Esophagus squamous epithelium (tissue), 5 donors: ENCODE measurements at places on chromosomes 16 and 17.

- DNase-seq: no peak
These were observed 12.0 kb downstream of the TBC1D24 start for GRCh38 chr16:2486645-2487516.

DNA sequence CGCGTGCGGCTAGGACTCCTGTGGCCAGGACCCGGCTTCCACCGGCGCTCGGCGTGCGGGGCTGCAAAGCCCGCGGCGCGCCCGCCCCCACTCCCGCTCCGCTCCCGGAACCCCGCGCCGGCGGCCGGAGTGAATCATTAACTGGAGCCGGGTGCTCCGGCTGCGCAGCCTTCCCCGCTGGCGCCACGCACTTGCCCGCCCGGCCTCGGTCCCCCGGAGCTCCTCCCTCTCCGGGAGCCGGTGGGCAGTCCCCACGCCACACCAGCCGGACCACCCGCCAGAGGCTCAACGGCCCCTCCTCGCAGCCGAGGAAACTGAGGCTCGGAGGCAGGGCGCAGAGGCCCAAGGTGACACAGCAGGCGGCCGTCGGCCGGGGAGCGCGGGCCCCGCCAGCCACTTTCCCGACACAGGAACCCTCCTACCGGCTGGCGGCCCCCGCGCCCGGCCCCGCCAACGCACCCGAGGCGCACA, 580 bp downstream of the BCAR1 start:
- DNase-seq: no peak

- no peak for DNase-seq
These were observed 44.7 kb downstream of the FZD2 start for GRCh38 chr17:44601973-44602372.

DNA sequence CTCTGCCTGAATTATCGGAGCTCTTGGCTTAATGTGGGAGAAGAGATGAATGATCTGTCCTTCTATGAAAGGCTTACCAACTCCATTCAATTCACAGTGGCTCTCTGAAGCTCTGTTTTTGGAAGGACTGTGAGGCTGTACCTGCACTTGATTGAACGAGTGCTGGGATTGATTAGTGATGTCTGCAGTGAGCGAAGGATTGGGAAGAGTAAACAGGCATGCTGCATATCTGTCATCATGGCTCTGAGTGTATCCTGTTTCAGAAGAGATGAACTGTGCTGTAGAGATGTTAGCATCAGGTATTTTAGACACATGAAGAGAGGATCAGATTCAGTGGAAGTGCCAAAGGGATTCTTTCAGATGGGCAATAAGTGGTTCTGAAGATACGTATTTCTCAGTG, 564.0 kb downstream of the MAF start:
- DNase-seq: no peak

GRCh38 chr17:75412455-75413317, 7.2 kb upstream of the GRB2 start:
- DNase-seq: no peak

GRCh38 chr17:47066095-47066494, 87.0 kb upstream of the RPRML start:
- DNase-seq: no peak

DNA sequence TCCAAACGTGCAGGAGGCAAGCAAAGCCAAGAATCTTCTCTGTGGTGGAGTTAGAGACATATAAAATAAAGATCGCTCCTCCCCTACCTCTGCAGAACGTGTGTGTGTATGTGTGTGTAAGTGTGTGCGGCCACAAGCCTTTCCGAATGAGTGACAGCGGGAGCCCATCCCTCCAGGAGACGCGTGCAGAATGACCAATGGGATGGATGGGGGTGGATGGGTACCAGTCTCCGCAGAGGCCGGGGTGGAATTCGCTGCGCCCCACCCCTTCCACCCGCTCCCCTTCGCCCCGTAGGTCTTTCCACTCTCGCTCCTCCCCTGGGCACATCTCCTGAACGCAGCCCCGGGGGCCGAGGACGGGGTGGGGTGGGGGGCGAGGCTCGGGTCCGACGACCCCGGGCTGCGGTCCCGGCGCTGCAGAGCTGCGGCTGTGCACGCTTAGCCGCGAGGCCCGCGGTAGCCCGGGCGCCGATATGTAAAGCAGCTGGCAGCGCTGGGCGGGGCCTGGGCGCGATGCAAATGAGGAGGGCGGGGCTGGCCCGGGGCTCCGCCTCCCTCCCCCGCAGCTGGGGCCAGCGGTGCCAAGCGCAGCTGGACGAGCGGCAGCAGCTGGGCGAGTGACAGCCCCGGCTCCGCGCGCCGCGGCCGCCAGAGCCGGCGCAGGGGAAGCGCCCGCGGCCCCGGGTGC, at the start of gene PRKCB:
Gene PRKCB, plus strand, starts transcription at position 594 of the 688 bp plus-strand sequence.
- peak; percentile 57 for DNase-seq

GRCh38 chr17:6492892-6493674, 48.8 kb downstream of the PIMREG start:
- DNase-seq: no peak

DNA sequence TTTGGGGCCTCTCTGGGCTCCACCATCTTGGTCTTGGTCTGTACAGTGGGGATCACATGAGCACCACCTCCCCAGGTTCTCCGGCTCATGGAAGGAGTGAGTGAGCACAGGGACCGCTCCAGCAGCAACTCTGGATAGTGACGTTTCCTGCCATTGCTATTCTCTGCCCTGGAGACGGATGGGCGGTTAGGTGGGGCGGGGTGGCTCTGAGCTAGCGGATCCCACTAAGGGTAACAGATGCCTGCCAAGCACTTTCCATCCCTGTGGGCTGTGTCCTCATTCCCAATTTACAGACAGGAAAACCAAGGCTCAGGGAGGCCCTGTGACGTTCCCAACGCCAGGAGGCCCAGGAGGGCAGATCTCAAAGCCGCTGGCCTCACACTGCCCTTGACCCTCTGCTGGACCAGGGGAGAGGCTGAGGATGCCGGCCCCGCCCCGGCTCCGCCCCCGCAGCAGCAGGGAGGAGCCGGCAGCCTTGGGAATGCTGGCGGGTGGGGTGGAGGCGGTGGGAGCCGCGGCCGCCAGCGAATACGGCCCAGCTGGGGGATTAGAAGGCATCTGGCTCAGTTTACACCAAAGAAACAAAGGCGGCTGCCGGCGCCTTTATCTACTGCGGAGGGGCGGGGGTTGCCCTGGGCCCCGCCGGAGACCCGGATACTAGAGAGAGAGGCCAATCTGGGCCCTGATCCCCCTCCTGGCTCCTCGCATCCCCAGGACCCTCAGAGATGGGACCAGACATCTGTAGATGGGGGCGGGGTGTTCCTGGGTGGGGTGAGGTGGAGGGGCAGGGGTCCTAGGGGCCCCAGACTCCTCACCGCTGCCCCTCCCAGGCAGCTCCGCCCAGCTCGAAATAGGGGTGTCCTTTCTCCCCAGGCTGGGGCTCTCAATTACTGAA, 122.3 kb upstream of the CIBAR2 start:
- no peak for DNase-seq

DNA sequence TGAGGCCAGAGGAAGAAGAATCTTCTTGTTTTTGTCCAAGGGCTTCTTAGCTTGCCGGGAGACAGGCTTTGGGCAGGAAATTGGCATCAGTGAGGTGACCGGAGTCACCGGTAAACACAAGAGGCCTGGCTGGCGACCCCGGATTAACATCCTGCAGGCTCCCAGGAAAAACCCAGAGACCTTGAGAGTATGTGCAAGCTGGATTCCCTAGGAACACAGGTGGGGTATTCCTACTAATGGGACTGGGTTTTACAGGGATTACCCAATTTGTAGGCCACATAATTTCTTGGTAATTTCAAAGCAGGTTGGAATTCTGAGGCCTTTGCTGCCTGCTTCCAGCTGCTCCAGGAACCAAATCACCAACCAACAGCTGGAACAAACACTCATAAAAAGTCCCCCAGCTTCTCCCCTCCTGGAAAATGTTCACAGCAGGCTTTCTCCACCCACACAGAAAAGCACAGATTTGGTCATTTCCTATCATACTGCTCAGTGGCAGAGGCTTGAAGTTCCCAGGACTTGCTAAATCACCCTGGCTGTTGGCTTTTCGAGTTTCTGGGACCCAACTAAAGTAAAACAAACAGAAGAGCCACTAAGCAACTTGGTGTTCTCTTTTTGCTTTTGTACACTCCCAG, 258.8 kb downstream of the IRF8 start:
- DNase-seq: no peak

DNA sequence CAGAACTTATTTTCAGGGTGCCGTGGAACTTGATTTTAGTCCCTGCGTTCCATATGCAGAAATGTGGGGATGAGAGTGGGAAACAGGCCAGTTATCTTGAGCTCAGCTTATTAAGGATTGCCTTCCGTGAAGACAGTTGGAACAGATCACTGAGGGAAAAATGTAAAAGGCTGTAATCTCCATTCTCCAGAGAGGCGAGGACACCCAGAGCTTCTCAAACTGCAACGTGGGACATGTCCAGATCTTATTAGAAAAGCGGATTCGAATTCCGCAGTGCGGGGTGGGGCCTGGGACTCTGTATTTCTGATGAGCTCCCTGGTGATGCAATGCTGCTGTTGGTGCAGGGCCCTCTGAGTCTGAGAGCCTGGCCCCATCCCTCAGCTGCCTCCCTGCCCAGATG, 185.6 kb upstream of the CIBAR2 start:
- DNase-seq: no peak

DNA sequence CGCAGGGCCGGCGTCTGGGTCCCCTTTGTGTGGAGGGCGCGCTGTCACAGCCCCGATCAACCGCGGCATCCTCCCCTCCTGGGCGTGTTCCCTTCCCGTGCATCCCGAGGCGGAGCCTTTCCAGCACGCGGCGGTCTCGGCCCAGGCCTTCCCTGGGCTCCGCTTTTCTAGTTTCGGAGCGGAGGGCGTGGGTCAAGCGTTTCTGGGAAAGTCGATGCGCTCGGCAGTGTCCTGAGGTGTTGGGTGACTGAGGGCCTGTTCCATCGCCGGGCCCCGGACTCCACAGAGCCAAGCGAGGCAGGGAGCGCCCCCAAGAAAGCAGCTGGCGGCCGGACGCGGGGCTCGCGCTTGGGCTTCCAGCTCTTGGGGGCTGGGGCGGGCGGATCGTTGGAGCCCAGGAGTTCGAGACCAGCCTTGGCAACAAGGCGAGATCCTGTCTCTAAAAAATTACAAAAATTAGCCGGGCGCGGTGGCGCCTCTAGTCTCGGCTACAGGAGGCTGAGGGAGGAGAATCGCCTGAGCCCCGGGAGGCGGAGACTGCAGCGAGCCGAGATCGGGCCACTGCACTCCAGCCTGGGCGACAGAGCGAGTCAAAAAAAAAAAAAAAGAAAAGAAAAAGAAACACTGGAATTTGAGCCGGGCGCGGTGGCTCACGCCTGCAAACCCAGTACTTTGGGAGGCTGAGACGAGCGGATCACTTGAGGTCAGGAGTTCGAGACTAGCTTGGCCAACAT, 806 bp downstream of the IFT140 start:
- DNase-seq: no peak

DNA sequence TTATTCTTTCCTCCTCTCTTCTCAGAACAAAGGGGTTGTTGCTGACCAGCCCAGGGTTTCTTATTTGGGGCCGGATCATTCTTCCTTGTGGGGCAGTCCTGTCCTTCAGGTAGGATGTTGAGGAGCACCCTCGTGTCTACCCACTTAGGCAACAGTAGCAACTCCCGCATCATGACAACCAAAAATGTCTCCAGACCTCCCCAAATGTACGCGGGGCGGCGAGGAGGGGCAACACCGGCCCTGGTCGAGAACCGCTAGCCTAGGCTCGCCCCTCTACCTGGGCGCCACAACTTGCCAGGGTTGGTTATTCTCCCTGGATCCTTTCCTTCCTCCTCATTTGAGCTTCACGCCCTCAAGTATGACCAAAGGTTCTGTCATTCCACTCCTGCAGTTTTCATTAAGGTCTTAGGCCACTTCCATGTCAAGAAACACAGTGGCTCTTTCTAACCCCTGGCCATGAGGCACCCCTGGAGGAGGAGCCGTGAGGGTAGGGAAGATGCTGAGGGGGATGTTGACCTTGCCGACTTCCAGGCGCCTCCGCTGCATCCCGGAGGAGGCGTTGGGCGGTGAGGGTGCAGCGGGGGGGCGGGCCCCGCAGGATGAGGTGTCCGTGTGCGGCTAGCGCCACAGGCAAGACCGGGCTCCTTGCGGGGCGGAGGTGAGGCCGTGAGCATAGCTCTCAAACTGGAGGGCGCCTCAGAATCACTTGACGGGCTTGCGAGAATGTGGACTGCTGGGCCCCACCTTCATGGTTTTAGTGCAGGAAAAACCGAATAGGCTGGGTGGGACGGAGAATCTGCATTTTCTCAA, 712 bp upstream of the SPECC1 start:
- DNase-seq: no peak

- DNase-seq: no peak
These were observed 143.2 kb upstream of the CDH5 start for GRCh38 chr16:66223176-66223780.

- DNase-seq: no peak
These were observed 63.3 kb upstream of the HSBP1 start for GRCh38 chr16:83744441-83744981.

DNA sequence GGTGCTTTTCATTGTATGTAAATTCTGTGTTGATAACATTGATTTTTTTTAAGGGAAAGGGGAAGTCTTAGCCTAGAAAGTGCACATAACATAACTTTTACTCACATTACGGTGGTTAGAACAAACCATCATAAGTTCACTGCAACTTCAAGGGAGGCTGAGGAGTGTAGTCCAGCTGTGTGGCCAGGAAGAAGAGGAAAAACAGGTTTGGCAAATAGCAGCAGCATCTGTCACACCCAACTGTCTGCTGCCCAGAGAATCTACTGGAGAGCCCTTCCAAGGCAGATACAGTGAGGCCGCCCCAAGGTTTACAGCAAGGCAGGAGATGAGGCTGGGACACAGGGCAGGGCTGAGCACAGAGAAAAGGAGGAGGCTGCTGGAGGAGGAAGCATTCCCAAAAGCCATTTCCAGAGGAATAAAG, 60.6 kb downstream of the AIPL1 start:
- DNase-seq: no peak

GRCh38 chr16:78956859-78957258, 643.7 kb downstream of the MAF start:
- no peak for DNase-seq

DNA sequence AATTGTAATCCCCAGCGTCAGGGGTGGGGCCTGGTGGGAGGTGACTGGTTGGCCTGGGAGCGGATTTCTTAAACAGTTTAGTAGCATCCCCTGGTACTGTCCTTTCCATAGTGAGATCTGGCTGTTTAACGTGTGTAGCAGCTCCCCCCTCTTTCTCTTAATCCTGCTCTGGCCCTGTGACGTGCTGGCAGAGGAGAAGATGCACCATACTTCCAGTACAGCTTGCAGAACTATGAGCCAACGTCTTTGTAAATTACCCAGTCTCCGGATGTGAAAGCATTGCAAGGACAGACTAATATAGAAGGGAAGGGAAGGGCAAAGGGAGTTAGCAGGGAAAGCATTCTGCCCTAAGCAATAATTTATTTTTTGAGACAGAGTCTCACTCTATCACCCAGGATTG, 83.9 kb downstream of the RMI2 start:
- DNase-seq: no peak

DNA sequence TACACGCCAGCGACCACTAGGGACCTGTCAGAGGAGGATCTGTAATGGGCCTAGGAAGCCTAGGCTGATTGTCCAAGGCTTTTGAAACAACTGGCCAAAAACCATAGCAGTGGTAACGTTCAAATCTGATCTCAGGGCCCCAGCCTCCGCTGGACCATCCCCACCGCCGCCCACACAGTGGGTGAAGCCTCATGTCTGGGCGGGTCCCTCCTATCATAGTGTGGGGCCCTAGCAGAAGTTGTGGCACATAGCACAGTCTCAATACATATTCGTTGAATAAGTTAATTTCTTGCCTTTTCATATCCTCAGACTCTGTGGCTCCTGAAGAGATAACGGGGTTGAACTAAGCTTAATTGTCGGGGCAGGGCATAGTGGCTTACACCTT, 818 bp downstream of the DPH1 start:
- DNase-seq: no peak

- DNase-seq: peak; percentile 76
These were observed at the start of gene SPATA2L for GRCh38 chr16:89701425-89702406. SPATA2L (minus strand) TSS chr16:89701705; CDS start chr16:89701232, 473 bp downstream.
